ENCODE measurements at places on chromosomes 2 and 18.

GRCh38 chr2:156421851-156422250 is 14.3 kb upstream of the GPD2 start:
- no peak for DNase-seq

DNA sequence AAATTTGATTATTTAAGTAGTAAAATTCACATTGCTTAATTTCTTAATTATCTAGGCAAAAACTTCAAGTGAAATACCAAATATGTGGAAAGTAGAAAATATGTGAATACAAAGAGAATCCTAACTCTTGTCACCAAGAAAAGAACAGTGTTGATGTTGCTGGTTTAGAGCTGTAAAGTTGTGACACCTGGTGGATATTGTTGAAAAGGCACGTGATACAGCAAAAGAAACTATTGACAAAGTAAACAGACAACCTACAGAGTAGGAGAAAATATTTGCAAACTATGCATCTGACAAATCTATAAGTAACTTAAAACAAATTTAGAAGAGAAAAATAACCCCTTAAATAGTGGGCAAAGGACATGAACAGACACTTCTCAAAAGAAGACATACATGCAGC is 25.6 kb upstream of the ZC3H15 start:
- DNase-seq: no peak

DNA sequence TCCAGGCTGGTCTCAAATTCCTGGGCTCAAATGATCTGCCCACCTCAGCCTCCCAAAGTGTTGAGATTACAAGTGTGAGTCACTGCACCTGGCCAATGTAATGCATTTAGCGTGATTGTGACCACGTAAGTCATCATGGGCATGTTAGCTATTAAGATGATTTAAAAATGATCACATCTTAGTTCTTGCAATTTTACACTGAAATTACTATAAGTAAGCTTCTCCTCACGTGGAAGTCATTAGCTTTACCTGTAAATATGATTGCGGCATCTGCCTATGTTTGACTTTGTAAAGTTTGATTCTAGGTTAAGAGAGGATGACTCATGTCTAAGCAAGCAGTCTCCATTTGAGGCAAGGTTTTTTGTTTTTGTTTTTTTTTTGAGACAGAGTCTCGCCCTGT is 85.5 kb downstream of the PMAIP1 start:
- no peak for DNase-seq

DNA sequence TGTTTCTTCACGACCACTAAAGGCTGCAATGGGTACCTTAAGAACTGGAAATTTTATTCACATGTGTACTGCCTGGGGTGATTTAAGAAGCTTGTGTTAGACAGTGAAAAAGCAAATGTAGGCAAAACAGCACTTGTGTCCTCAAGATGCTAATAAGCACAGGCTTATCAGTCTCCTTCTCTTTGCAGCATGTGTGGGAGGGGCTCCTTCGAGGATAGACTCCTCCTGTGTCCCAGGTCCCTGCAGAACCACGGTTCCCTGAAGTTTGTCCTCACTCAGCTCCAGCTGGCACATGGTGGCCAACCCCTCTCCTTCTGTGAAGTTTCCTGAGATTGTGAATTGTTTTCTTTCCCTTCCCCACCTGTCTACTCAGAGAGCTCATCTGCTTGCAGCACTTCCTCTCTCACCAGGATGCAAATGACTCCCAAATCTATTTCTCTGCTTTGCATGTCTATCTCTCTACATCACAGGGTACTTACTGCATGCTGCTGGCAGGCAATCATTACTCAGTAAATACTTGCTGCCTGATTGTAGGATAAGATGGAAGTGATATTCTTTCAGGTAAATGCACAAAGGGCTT is 589.6 kb upstream of the KLHL29 start:
- no peak for DNase-seq

DNA sequence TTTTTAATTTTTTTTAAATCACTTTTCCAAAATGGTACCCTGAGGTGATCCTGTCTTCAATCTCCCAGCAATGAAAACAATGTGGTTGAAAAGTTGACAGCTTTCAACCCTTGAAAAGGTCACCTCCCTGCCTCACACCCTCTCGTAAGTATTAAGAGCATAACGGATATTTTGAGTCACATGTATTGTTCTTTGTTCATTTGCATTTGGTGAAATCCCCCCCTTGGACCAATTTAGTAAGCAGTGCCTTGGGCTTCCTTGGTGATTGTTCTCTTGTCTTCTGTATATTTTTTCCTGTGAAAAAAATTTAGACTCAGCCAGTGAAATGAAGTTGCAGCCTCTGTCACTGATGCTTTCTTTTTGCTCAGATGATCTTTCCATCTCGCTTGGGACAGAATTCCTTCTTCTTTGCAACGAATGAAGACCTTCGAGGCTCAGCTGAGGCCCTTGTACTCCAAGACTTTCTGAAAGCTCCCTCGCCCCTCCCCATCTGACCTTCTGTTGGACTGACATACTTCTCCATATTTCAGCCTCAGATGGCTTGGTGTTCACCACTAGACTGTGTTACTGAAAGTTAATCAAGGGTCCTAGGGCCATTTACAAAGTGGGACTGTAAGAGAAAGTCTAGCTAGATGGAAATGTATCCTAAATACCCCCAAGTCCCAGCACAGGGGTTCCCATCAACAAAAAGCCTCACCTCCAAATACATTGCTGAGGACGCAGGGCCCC is 158.4 kb downstream of the BCL2 start:
- no peak for DNase-seq

DNA sequence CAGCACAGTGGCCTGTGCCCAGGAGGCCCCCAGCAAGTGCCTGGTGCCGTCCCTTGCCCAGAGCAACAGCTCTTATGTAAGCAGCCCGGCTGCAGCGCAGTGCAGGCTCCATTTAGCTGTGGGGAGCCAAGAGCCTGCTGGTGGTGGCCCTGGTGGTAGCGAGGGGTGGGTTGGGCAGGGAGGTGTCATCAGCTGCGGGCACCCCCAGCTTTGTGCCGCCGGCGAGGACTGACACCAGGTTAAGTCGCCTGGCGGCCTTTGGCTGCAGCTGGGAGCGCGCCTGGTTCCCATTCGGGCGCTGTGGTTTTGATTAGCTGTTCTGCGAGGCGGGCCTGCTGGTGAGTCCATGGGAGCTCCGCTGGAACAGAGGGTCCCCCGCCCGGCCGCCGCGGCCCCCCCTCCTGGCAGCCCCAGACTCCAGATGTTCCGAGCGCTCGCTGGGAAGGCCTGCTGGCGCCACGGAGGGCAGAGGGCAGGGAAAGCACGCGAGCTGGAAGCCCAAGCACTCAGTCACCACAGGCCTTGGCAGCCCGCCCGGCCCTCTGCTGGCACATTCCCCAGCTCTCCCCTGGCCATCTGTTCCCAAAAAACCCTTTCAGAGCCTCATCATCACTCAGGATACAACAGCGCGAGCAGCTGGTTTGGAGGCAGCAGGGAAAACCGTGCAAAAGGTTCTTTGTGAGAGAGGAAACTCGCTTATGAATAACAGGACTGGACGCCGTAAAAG is 18.4 kb downstream of the ATOH8 start:
- peak; percentile 99 for DNase-seq

- DNase-seq: no peak
Measured at GRCh38 chr2:74632209-74632938, 15.8 kb downstream of the M1AP start.

DNA sequence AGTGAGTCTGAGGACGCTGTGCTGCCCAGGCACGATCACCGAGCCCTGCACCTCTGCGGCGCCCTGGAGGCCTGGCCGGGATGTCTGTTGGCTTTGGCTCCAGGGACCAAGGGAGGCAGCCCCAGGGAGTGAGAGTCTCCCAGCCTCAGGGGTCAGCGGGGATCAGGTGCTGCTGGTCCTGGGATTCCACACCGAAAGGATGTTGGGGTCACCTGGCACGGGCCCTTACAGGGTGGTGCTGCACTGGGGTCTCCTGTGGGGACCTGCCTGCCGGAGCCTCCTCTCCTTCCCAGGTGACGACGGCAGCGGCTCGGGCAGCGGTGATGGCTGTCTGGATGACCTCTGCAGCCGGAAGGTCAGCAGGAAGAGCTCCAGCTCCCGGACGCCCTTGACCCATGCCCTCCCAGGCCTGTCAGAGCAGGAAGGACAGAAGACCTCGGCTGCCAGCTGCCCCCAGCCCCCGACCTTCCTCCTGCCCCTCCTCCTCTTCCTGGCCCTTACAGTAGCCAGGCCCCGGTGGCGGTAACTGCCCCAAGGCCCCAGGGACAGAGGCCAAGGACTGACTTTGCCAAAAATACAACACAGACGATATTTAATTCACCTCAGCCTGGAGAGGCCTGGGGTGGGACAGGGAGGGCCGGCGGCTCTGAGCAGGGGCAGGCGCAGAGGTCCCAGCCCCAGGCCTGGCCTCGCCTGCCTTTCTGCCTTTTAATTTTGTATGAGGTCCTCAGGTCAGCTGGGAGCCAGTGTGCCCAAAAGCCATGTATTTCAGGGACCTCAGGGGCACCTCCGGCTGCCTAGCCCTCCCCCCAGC is 30.5 kb downstream of the GPC1 start:
- DNase-seq: no peak

GRCh38 chr2:235373171-235373570 is 120.7 kb upstream of the AGAP1 start:
- DNase-seq: no peak

- DNase-seq: no peak
Measured at GRCh38 chr2:233967164-233967563, 50.0 kb downstream of the TRPM8 start.

DNA sequence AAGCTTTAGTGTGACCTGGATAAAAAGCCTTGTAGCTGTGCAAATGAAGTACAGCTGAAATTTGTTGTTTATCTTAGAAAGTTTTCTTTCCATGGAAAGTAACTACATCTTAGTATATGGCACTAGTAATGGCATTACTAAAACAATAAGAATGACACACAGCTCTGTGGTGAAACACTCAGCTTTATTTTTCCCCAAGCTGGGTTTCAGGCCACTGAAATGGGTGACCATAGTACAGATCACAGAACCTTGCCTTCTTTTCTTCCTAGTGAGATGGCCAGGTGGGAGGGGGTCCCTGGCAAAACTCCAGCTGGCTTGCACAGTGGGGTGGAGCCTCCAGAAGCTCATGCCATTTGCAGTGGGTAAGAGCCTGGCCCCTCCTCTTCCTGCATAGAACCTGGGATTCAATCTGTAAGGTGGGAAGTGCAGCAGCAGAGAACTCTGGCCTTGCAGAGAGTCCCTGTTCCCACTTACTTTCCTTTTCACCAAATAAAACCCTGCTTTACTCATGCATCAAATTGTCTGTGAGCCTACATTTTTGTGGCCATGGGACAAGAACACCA is 17.6 kb upstream of the GRP start:
- no peak for DNase-seq

- DNase-seq: no peak
Measured at GRCh38 chr2:15760232-15760910, 168.7 kb downstream of the DDX1 start.

All from GM04503 (cell line).